Osteoblast (primary cell): ENCODE measurements at places on chromosomes 3 and 15. TPM values are rescaled to one million over a fixed set of nuclear protein-coding genes. Genes with fewer than 3 reads are reported as not detected.

DNA sequence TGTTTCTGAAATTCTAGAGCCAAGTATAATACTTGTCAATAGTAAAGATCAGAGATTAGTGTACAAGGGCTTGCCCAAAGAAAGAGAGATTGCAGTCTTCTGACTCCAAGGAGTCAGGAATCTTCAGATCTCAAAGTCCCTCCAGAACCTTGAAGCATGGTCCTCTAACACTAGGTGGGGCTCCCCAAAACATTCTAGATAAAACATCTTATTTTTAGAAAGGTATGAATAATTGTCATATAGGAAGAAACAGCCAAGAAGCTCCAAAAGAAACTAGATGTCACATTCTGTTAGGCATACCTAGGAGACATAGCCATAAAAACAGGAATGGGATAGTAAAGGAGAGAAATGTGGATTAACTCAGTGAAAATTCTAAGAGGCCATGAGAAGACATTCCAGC lies 10.7 kb downstream of the MUC13 start:
- H3K27ac ChIP-seq, result no peak overlapping the region
- H3K27me3 ChIP-seq, result no peaks in the 10 kb centered on the region
- H3K36me3 ChIP-seq, result no peaks in the 10 kb centered on the region
- DNase-seq, result no peak

- H3K36me3 ChIP-seq, result no peaks in the 10 kb centered on the region
- DNase-seq, result peak; percentile 68
- peak overlapping the region; percentile 90 for H3K27ac ChIP-seq
- peak overlapping the region; percentile 60 for H3K4me3 ChIP-seq
- H3K4me1 ChIP-seq, result peaks cover 39% of the 10 kb centered on the region
- H3K27me3 ChIP-seq, result no peaks in the 10 kb centered on the region
These were observed 72.9 kb downstream of the LRRC28 start for GRCh38 chr15:99324082-99324620.

- no peak overlapping the region for H3K27ac ChIP-seq
- no peaks in the 10 kb centered on the region for H3K4me1 ChIP-seq
- no peak overlapping the region for H3K4me3 ChIP-seq
- DNase-seq, result no peak
- no peaks in the 10 kb centered on the region for H3K36me3 ChIP-seq
- peaks cover 30% of the 10 kb centered on the region for H3K27me3 ChIP-seq
These were observed 44.7 kb downstream of the FAM43A start for GRCh38 chr3:194730365-194730764.

SLC22A14 gene
- total RNA-seq, result 0.29 and 0.36 TPM in 2 replicates

GRCh38 chr3:32817558-32818228 lies at the start of gene TRIM71:
Gene TRIM71, plus strand, starts transcription at chr3:32817997. Its CDS starts 84 bp downstream, at chr3:32818081.
- peak; percentile 95 for DNase-seq
- peak within 1 kb of the TSS; percentile 35 for H3K4me3 ChIP-seq
- H3K27me3 ChIP-seq, result peaks cover 81% of the 10 kb centered on the region
- no peaks in the 10 kb centered on the region for H3K4me1 ChIP-seq
- no peaks in the 10 kb centered on the region for H3K36me3 ChIP-seq

RASGRP1 gene
- total RNA-seq, result 0.36 and 0.59 TPM in 2 replicates

- no peak overlapping the region for H3K4me3 ChIP-seq
- DNase-seq, result no peak
- H3K27ac ChIP-seq, result no peak overlapping the region
- H3K36me3 ChIP-seq, result no peaks in the 10 kb centered on the region
These were observed 4.1 kb upstream of the MYO1E start for GRCh38 chr15:59376733-59377132.

P2RY14 gene
- total RNA-seq, result not detected in 2 replicates

TRIM42 gene
- not detected in 2 replicates for total RNA-seq

GYG1 gene
- 42.3 and 54.8 TPM in 2 replicates for total RNA-seq

ITGA11 gene
- 567 and 697 TPM in 2 replicates for total RNA-seq

HDC gene
- total RNA-seq, result not detected in 2 replicates

GRCh38 chr3:178195824-178196223 lies 340.4 kb upstream of the KCNMB2 start:
- DNase-seq, result peak; percentile 21
- H3K27me3 ChIP-seq, result no peaks in the 10 kb centered on the region

CLN6 gene
- 15.2 and 20.3 TPM in 2 replicates for total RNA-seq

DNA sequence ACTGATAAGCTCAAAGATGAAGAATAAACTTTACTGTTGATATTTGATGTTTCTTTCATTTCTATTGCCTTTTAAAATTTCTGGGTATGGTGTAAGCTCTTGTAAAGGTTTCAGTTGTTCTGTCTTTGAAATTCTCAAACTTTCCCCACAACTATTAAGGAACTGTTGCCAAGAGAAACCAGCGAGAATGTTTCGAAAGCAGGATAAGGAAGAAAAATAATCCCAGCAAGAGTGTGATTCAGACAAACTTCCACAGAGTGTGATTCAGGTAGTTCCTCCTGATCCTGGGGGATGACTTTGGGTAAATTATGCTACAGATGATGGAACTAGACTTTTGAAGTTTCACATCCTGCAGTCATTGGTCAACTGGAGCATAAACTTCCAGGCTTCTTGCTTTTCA lies 632.0 kb downstream of the NSUN3 start:
- H3K36me3 ChIP-seq, result no peaks in the 10 kb centered on the region
- no peak overlapping the region for H3K4me3 ChIP-seq
- H3K27me3 ChIP-seq, result no peaks in the 10 kb centered on the region
- no peak overlapping the region for H3K27ac ChIP-seq
- no peak for DNase-seq
- no peaks in the 10 kb centered on the region for H3K4me1 ChIP-seq

DNA sequence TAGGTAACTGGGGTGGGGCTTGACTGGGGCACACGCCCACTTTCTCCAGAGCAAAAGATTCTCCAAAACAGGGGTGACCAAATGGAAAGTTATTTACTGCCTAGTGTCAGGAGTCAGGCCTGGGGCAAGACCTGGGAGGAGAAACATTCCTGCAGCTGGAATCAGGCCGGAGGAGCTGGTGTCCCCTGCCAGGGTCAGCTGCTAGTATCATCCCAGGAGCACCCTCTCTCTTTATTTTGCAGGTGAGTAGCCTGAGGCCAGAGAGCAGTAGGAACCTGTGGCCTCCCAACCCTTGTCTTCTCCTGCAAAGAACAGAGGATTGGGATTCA lies 32.9 kb downstream of the DNAJB8 start:
- no peak for DNase-seq
- H3K36me3 ChIP-seq, result no peaks in the 10 kb centered on the region
- no peak overlapping the region for H3K27ac ChIP-seq
- no peaks in the 10 kb centered on the region for H3K4me1 ChIP-seq

GRCh38 chr3:186481526-186481925 lies 62.7 kb downstream of the CRYGS start:
- H3K27ac ChIP-seq, result no peak overlapping the region
- H3K27me3 ChIP-seq, result peaks cover 8% of the 10 kb centered on the region
- no peaks in the 10 kb centered on the region for H3K4me1 ChIP-seq
- no peak overlapping the region for H3K4me3 ChIP-seq
- no peaks in the 10 kb centered on the region for H3K36me3 ChIP-seq
- DNase-seq, result no peak

DNA sequence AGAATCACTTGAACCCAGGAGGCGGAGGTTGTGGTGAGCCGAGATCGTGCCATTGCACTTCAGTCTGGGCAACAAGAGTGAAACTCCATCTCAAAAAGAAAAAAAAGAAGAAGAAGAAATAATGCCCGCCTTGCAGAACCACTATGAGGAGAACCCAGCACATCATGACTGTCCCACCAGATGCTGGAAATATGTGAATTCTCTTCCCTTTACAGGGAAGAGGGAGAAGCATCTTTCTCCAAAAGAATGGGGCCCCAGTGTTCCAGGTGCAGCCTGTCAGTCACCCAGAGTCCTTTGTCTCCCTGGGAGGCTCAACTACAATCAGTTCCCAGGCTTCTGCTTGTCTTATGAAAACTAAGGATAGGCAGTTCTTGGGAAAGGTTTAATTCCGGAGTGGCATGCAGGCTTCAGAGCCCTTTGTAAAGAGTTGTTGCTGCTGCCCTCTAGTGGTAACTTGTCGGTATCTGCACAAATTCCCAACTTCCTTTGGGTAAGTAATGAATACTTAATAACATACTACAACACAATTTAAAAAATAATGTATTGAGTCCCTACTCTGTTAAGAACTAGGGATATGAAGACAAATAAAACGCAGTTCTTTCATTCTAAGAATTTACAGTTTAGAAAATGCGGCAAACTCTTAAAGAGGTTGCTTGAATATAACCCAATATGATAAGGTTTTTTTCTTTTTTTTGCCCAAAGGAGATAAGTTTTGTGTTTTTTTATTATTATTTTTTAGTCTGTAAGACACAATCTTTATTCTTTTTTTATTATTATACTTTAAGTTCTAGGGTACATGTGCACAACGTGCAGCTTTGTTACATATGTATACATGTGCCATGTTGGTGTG lies 18.6 kb upstream of the TICRR start:
- no peak overlapping the region for H3K4me3 ChIP-seq
- H3K4me1 ChIP-seq, result no peaks in the 10 kb centered on the region

- H3K4me1 ChIP-seq, result peaks cover 10% of the 10 kb centered on the region
- H3K27me3 ChIP-seq, result no peaks in the 10 kb centered on the region
- no peaks in the 10 kb centered on the region for H3K36me3 ChIP-seq
- no peak for DNase-seq
These were observed 4.3 kb downstream of the IRAK2 start for GRCh38 chr3:10169000-10169496.

GRCh38 chr15:80015156-80015555 lies 44.2 kb upstream of the BCL2A1 start:
- peaks cover 8% of the 10 kb centered on the region for H3K4me1 ChIP-seq
- no peak for DNase-seq
- no peak overlapping the region for H3K4me3 ChIP-seq
- H3K27ac ChIP-seq, result no peak overlapping the region
- H3K27me3 ChIP-seq, result no peaks in the 10 kb centered on the region

DNA sequence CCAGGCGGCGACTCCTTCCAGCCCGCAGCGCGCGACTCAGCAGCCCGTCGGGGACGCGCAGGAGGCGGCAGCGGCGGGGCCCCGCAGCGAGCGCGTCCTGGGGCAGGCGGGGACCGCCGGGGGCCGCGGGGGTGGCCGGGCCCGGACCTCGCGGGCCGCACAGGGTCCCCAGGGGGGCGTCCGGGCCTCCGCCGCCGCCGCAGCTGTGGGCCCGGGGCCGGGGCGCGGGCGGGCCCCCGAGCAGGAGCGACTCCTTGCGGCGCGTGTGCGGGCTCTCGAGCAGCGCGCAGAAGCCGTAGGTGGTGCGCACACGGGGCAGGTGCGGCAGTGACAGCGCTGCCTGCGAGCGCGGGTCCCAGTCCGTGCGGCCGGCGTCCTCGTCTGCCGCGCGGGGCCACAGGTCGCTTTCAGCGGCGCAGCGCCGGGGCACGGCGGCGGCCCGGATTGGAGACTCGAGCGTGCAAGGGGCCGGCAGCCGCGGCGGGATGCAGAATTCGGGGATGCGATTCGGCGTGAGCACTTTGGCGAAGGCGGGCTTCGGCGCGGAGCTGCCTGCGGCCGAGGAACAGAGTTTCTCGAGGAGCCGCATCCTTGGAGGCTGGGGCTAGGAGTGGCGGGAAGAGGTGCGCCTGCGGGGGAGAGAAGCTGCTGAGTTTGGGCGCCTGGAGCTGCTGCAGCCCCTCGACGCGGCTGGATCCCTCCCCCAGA lies 535 bp downstream of the C2CD4B start:
- H3K27me3 ChIP-seq, result peaks cover 87% of the 10 kb centered on the region
- H3K36me3 ChIP-seq, result no peaks in the 10 kb centered on the region
- no peak overlapping the region for H3K27ac ChIP-seq

DNA sequence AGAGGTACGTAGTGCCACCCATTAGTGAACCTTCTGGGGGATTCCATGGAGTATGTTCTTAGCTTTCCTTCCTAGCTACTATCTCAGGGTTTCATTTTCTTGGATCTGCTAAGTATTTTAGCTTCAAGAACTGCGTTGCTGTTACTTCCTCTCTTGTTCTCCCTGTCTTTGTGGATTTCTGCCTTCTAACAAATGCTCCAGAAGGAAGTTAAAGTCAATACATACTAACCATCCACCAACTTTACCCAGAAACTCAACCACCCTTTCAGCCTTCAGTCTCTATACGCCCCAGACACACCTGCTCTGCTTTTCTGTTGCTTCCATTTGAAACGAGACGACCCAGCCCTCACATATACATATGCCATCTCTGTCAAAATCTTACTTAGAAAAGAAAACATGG lies 2.4 kb upstream of the KLF13 start:
- no peaks in the 10 kb centered on the region for H3K36me3 ChIP-seq

- peaks cover under 1% of the 10 kb centered on the region for H3K27me3 ChIP-seq
- H3K4me1 ChIP-seq, result peaks cover 14% of the 10 kb centered on the region
- H3K36me3 ChIP-seq, result no peaks in the 10 kb centered on the region
- H3K4me3 ChIP-seq, result no peak overlapping the region
- H3K27ac ChIP-seq, result no peak overlapping the region
These were observed 16.9 kb downstream of the C3orf22 start for GRCh38 chr3:126541628-126542339.

OR5K2 gene
- total RNA-seq, result not detected in 2 replicates

EPM2AIP1 gene
- total RNA-seq, result 22.8 and 28.0 TPM in 2 replicates

ARNT2 gene
- total RNA-seq, result 26.2 and 30.0 TPM in 2 replicates

C3orf49 gene
- total RNA-seq, result not detected in 2 replicates

SYNPR gene
- total RNA-seq, result not detected in 2 replicates

- no peak overlapping the region for H3K4me3 ChIP-seq
- H3K27me3 ChIP-seq, result no peaks in the 10 kb centered on the region
- peaks cover 17% of the 10 kb centered on the region for H3K4me1 ChIP-seq
- H3K36me3 ChIP-seq, result no peaks in the 10 kb centered on the region
- H3K27ac ChIP-seq, result no peak overlapping the region
These were observed 25.8 kb upstream of the SCAANT1 start for GRCh38 chr3:63937661-63938651.

CP gene
- total RNA-seq, result 0.88 and 1.4 TPM in 2 replicates

TMEM207 gene
- not detected in 2 replicates for total RNA-seq

DNA sequence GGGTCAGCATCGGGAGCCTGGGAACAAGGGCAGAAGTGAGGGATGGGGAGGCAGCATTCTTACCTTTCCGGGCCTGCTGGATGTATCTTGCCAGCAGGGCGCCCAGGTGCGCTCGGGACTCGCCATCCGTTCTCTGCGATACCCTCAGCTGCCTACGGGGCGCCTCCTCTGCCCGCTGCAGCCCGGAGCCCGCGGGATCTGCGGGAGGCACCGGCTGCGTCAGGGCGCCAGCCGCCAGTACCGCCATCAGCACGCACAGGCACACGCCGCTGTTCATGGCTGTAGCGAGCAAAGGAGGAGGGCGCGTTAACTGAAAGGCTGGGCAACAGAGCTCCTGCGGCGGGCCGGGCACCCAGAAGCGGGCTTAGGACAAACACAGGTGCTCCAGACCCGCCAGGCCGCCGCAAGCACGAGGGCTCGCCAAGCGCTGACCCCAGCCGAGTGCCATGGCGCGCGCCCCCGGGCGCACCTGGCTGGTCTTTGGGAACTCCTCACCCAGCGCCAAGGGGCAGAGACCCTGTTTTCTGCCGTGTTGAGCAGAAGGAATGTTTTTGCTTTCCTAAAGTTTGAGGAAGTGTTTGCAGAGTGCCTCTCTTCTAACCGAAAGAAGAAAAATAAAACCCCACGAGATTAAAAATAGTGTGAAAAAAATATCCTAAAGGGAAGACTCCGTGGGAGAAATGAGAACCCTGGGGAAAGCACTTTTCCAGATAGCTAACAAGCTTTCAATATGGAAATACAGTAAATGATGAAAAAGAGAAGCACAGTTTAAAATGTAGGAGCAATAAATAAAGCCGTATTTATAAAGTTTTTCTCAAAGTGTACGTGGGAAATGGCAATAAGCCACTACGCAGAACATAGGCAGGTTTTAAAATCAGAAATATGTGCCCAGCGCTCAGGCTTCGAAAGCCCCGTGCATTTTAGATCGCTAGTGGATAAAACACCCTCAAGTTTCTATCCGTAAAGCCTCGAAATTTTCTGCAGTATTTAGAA lies 2.3 kb downstream of the CCK start:
- no peak overlapping the region for H3K4me3 ChIP-seq
- H3K27me3 ChIP-seq, result peaks cover 45% of the 10 kb centered on the region
- no peaks in the 10 kb centered on the region for H3K4me1 ChIP-seq
- H3K27ac ChIP-seq, result no peak overlapping the region
- H3K36me3 ChIP-seq, result no peaks in the 10 kb centered on the region
